RPMI7951 (cell line): ENCODE measurements at places on chromosomes 3 and 15.

DNA sequence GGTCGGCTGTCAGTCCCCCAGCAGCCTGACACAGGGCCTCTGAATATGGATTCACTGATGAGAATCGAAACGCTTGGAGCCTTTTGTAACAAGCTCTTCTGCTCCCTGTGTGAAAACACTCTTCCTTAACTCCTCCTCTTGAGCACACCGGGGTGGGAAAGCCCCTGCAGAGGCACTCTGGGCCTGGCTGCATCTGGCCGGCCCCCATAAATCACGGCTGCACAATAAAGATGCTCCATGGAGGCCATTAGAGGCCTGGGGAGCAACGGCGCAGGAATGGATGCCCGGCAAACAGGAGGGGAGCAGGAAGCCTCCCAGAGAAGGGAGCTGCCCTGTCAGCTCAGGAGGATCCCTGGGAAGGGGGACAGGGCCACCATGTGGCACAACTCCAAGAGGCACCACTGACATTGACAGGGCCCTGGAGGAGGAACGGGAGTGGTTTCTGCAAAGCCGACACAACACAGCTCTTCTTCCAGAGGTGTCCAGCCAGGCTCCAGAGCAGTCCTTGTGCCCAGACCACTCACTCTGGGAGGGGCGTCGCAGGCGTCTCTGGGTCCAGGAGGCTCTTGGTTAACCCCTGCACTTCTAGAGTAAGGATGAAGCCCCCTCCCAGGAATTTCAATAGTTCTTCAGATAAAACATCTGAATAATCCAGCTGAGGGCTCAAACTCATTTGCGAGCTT lies 509.3 kb upstream of the PPP2R3A start:
- peak; percentile 8 for DNase-seq

- no peak for DNase-seq
These were observed 17.5 kb upstream of the APEH start for GRCh38 chr3:49656541-49657112.

DNA sequence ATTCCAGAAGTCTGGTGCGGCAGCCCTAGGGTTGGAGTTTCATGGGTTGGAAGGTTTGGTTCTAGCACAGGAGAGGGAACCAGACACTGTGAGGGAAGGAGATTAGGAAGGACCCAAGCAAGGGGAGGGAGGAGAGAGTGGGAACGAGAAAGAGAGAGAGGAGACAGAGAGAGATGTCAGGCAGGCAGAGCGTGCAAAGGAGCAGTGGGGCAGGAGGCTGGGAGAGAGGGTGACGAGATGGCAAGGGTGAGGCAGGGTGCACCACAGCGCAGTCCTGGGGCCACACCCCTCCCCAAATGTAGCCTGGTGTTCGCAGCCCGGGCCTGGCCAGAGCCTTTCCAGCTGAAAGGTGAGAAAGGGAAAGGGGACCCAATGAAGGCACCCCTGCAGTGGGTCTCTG lies 162.9 kb upstream of the TLE3 start:
- no peak for DNase-seq

- no peak for DNase-seq
These were observed 40.5 kb downstream of the U2SURP start for GRCh38 chr3:143041903-143042302.

GRCh38 chr15:47412802-47413201 lies 304.5 kb upstream of the SEMA6D start:
- DNase-seq: no peak

DNA sequence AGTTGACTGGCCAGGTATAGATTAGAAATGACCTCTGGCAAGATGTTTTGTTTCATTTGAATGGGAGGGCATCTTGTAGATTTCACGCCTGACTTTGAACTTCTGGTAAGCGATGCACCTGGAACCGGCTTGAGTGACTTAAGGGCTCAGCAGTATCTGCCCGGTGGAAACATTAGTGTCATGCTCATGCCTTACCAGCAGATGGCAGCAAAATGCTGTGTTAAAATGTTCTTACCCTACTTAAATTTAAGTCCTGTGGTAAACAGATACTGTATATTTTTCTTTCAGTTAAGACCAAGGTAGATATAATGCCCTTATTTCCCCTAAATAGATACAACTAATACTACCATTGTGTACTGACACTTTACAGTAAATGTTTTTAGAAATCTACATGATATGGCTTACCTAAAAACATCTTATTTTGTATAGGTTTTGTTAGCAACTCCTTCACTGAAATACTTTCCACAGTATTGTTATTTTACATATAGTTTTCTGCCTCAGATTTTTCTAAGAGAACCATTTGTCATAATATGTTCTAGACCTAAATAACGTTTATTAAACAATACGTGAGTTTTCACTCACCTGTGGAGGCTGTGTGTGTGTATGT lies 25.5 kb downstream of the ASB7 start:
- DNase-seq: peak; percentile 71

GRCh38 chr3:14415501-14415900 lies 13.1 kb downstream of the SLC6A6 start:
- peak; percentile 95 for DNase-seq

DNA sequence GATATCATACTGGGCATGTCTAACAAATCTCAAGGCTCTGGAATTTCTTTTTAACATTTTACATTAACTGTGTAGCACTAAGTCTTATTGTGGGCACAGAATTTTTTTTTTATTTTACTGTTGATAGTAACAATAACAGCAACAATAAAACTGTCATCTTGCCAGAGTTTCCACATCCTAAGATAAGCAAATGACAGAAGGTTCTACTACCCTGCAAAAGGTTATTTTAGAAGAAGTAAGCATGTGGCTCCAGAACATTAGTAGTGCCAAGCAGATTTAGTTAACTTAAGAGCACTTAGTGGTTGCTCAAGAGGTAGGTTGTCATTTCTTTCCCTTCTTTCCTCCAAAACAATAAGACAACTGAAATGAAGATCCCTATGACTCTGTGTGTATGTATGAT lies 743.0 kb upstream of the CBLB start:
- no peak for DNase-seq

DNA sequence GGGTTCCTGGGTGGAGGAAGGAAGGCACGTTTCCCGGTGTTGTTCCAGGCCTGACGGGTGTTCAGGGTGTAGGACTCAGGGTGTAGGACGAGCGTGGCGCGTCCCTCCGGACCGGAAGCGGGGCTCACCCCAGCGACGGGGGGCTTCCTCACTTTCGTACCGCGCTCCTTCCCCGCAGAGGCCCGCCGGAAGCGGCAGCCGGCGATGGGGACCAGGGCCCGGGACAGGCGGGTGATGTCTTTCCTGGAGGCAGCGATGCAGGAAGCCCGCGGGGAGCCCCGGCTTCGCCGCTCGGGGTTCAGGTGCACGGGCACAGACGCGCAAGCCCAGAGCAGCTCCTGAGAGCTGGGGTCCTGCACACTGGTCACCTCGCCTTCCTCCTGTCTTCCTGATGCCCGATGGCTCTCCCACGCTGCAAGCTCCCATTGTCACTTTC lies 13.4 kb downstream of the FOXL2NB start:
- DNase-seq: no peak

DNA sequence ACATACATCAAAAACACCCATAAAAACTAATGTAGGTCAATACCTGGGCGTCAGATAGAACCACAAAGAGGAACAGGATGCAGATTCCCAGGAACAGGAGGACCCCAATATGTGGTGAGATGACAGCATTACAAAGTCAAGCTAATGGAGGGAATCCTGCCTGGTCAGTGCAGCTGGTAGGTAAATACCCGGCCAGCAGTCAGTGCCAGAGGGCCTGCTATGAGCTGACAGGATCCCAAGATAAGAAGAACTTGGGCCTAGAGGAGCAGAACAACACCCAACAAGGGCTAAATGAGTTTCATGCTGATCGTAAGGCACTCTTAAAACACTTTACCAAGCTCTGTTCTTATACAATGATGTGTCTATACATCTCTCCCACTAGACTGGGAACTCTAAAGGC lies 61.2 kb upstream of the KCNMB2 start:
- DNase-seq: no peak

DNA sequence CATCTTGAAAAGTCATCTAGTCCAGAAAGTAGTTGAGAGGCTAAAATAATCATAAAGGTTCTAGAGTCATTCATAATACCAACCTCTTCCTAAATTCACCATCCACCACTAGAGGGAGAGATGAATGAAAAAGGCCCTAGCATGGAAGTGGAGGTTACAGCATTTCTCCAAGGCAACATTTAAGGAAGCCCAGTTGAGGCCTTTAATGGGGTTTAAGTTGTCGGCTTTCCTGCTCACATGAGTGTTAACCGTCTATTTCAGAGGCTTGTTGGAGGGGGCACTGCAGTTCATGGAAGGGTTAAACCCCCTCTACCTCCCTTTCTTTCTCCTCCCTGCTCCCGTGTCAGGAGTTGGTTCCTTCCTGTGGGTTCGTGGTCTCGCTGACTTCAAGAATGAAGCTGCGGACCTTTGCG lies 3.8 kb upstream of the SLCO3A1 start:
- DNase-seq: peak; percentile 66

- DNase-seq: no peak
These were observed 87.2 kb downstream of the SLCO3A1 start for GRCh38 chr15:91940496-91941381.

- peak; percentile 98 for DNase-seq
These were observed 72.7 kb upstream of the LRTM1 start for GRCh38 chr3:55000546-55000945.

DNA sequence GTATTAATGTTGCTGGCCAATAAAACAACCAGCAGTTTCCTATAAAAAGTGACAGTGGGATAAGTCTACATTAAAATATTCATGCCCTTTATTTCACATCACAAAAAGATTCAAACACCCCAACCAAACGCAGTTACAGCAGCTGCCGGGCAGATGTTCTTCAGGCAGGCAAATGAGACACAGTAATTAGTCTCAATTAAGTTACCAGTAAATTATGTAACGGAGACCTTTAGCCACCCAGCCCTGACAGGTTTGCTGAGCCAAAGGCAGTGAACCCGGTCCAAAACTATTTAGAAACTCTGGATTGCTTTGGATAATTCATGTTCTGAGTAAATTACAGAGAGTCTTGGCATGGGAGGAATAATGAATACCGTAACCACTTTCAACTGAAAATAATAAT lies 289.2 kb upstream of the LYSMD4 start:
- DNase-seq: no peak

- peak; percentile 84 for DNase-seq
These were observed 64.3 kb downstream of the DUT start for GRCh38 chr15:48395521-48396011.

DNA sequence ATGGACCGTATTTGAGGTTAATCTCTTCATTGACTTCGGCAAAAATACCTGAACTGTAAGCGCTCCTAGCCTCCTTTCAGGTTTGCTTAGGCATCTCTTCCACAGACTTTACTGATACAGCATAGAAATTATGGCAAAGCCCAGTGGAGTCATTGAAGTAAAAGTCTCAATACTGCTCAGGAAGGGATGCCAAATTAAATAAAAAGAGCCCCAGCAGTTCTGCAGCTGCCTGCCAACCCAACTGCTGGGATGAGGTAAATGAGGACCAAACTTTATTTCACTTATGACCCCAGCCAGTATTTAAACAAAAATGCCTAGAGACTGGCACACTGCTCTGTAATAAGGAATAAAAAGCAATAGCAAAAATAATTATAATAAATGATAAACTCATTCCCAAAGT lies 65.4 kb downstream of the IQCH start:
- DNase-seq: no peak

DNA sequence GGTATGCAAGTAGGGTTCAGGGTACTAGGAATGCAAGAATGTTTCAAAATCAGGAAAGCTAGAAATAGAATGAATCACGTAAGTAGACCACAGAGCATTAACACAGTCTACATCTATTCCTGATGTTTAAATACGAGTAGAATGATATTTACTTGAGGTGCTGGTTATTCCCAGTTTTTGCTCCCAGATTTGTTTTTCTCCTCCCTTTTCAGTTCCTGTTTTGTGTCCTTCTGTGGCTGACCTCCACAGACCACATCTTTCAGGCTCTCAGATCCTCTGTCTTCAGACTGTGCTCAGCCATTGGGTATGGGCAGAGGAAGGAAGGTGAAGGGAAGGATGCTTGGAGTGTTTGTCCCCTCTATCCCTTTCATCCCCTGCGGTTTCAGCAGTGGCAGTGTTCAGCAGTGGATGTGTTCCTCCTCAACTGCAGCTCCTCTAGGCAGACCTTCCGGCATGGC lies 276.6 kb downstream of the ZNF621 start:
- peak; percentile 90 for DNase-seq

DNA sequence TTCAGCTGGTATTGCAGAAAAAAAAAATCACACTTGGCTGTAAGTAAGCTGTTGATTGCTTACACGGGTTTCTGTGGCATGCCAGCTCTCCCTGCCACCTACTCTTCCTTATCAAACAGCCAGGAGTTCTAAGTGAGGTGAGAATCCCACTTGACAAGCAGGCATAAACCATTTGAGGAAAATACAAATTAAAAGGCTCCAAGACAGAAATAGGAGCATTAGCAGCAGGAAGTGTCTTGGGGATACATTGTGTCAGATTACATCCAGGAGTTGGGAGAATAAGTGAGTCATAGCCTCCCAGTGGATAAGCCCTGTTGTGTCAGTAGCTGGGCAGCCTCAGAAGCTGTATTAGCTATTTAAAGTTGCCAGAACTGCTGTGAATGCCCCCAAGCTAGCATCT lies 256.0 kb downstream of the CNTN4 start:
- DNase-seq: peak; percentile 35

GRCh38 chr15:53437985-53438841 lies 321.2 kb downstream of the WDR72 start:
- no peak for DNase-seq

GRCh38 chr3:63886858-63887257 lies 23.2 kb downstream of the ATXN7 start:
- no peak for DNase-seq

- DNase-seq: peak; percentile 73
These were observed 399.1 kb upstream of the TBL1XR1 start for GRCh38 chr3:177596248-177596815.

- DNase-seq: no peak
These were observed 139.1 kb upstream of the RAD18 start for GRCh38 chr3:9102240-9102981.

DNA sequence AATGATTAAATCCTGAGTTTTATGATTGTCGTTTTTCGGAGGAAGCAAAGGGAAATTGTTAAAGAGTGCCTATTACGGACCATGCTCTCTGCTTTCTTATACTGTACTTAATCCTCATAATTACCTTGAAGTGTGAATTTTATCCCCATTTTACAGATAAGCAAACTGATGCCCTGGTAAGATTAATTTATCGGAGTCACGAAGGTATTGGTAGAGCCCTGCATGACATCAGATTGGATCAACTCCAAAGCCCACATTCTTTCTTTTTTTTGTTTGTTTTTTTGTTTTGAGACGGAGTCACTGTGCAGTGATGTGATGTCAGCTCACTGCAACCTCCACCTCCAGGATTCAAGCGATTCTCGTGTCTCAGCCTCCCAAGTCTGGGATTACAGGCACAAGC lies 1.6 kb upstream of the GNB4 start:
- no peak for DNase-seq
